ENCODE measurements at places on chromosomes 7 and 10.

DNA sequence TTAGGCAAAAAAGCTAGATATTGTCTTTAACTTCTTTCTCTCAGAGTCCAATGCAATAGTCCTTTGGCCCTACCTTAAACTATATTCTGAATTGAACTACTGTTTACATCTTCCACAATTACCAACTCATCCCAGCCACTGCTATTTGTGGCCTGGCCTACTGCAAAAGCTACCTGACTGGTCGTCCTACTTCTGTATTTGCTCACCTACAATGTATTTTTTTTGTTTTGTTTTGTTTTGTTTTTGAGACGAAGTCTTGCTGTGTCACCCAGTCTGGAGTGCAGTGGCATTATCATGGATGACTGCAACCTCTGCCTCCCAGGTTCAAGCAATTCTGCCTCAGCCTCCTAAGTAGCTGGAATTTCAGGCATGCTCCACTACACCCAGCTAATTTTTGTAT, 51.2 kb downstream of the ARL4A start:
- DNase-seq = peak; percentile 23

- no peak for DNase-seq
Measured at GRCh38 chr7:117405519-117405918, 21.8 kb downstream of the ASZ1 start.

DNA sequence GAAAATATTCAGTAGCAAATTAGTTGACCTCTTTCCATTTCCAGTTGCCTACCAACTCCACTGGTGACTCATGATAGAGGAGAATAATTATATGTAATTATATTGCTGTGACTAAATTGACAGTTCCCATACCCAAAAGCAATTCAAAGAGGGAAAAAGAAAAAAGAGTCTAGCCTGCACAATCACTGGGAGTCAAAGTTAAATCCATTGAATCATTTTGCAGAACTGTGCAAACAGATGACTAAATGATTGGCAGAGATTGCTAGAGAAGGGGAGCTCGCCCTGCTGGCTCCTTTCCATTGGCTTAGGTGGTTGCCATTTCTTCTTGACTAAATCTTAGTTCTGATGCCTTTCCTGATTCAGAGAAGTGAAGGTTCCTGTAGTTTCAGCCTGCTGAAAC, 1228.6 kb upstream of the SORCS1 start:
- DNase-seq = peak; percentile 75

DNA sequence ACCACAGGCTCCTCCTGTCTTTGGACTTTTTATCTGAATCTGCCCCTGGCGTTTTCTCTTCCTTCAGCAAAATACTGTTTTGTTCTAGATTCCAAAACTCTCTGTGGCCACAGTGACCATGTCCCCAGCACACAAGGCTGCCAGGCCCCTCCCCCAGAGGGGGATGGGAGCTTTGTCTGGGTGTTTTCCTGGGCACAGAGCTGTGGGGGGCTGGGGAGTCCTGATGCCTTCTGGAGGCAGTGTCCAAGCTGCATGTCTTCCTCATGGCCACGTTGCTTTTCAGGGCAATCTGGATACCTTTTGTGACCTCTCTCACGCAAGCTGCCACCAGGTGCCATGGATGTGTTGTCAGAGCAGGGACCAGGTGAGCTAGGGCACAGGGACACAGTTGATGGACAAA, 26.2 kb downstream of the ANTXRL start:
- no peak for DNase-seq

DNA sequence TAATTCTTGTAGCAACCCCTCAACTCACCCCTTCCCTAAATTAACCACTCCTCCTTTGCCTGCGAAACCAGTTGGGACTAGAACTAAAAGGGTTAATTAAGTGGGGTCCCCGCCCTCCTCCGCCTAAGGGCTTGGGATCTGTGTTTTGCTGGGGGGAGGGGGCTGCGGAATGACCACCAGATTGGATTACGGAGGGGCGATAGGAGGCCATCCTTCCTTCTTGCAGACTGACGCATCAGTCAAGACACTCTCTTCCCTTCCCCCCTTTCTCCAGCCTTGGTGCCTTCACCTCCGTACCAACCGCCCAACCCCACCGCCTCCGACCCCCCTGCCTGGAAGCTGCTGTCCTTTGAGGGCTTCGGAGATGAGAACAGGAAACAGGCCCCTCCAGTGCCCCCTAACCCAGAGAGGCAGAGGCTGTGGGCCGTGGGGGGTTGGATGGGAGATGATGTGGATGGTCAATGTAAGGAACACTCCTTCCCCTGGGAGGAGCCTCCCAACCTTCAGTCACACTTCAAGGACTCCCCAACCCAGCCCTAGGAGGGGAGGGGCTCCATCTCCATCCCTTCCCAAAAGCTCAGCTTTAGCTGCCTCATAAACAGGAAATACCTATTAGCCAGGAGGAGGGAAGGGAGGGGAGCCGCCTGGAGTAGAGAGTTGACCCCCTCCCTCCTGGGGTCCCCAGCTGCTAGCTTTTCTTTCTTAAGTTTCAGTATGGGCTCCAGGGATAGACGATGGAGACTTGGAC, 997 bp upstream of the LDB1 start:
- peak; percentile 55 for DNase-seq

DNA sequence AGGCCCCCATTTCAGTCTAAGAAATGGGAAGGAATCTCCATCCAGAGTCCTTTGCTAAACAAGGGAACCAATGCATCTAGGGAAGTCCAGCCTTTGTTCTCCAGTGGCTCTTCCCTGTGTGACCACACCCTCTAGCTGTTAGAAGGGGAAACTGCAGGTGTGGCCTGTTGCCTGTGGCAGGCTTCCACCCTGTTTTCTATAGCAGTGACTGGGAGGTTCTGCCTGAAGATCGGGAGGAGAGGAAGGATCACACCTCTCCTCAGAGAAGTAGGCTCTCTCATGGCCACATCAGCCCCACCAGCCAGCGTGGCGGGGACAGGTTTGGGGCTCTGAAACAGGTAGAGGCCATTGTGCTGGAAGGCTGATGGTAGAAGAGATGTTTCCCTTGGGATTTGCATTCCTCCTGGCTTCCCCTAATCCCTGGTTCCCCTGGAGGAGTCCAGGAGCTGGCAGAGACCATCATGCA, 47.7 kb upstream of the TRIM8 start:
- peak; percentile 75 for DNase-seq

DNA sequence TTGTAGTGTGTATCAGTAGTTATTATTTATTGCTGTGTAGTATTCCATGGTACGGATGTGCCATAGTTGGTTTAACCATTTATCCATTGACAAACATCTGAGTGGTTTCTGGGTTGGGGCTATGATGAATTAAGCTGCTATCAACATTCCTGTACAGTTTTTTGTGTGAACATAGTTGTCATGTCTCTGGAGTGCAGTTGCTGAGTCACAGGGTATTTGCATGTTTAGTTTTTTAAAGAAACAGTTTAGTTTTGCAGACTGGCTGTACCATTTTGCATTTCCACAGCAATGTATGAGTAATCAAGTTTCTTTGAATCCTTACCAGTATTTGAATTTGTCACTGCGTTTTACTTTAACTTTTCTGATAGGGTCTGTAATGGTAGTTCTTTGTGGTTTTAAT, 516.7 kb upstream of the CELF2 start:
- peak; percentile 36 for DNase-seq

DNA sequence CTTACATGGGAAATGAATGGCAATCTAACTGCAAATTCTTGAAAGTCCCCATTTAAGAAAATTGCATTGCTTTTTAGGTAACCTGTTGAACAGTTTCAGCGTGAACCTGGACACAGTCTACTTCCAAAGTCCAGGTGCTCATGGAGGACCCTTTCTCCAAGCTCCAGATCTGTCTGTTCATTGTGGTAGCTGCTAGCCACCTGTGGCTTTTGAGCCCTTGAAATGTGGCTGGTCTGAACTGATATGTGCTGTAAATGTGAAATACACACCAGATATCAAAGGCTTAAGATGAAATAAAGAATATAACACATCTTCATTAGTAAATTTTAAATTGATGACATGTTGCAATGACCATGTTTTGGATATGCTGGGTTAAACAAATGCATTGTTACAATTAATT, 4.2 kb downstream of the CACNB2 start:
- DNase-seq = no peak

GRCh38 chr7:134514106-134514505, 13.3 kb upstream of the AKR1B10 start:
- DNase-seq = peak; percentile 7

GRCh38 chr7:106679153-106679931, 18.4 kb upstream of the CCDC71L start:
- peak; percentile 96 for DNase-seq

GRCh38 chr7:2802504-2803341, 41.4 kb downstream of the GNA12 start:
- no peak for DNase-seq

- no peak for DNase-seq
Measured at GRCh38 chr7:71795410-71795809, 616.7 kb downstream of the CALN1 start.

GRCh38 chr10:89663144-89663543, 18.1 kb upstream of the PANK1 start:
- no peak for DNase-seq

DNA sequence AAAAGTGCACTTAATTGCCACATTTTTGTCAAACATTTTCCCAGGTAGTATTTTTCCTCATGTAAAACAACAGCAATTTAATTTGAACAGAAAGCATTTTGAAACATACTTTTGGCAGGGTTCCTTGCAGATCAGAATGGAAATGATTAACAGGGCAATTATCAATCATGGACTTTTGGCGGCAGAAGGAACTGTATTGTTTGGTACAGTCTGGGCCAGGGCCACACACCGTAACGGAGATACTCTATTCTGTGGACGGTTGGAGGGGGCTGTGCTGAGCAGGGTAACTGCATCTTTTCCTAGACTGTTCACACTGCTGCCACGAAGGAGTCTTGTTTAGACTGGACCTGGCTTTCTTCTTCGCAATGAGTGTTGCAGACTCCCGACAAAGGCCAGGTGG, 62.3 kb downstream of the EGFR start:
- no peak for DNase-seq

DNA sequence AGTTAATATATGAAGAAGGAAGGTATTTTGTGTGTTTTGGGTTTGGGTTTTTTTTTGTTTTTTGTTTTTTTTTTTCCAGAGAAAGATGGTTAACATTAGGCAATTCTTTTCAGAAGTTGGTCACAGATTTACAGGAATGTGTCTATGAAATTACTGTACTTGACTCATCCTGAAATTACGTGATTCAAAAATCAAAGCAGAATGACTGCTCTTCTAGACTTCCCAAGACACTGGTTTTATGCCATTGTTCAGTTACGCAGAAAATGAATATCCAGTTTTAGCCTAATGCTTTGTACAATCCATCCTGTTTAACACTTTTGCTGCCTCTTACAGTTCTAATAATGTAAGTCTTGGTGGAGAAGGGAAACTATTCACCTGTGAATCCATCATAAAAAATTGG, 39.7 kb upstream of the CELF2 start:
- DNase-seq = no peak

DNA sequence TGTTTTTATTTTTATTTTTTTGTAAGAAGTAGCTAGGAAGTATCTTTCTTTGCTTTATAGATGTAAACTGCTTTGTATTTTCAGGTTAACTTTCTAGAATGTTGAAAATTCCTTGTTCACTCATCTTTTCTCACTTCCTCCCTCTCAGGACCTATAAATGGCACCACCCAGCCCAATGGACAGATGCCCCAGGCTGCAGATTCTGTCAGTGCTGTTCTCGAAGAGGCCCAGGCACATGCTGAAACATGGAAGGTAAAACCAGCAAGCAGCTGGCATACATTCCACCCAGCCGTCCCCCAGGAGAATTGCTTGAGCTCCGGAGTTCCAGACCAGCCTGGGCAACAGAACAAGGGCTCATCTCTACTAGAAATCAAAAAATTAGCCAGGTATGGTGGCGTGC, 47.1 kb upstream of the PDSS1 start:
- no peak for DNase-seq

- DNase-seq = no peak
Measured at GRCh38 chr7:37960483-37960882, 40.0 kb downstream of the EPDR1 start.

DNA sequence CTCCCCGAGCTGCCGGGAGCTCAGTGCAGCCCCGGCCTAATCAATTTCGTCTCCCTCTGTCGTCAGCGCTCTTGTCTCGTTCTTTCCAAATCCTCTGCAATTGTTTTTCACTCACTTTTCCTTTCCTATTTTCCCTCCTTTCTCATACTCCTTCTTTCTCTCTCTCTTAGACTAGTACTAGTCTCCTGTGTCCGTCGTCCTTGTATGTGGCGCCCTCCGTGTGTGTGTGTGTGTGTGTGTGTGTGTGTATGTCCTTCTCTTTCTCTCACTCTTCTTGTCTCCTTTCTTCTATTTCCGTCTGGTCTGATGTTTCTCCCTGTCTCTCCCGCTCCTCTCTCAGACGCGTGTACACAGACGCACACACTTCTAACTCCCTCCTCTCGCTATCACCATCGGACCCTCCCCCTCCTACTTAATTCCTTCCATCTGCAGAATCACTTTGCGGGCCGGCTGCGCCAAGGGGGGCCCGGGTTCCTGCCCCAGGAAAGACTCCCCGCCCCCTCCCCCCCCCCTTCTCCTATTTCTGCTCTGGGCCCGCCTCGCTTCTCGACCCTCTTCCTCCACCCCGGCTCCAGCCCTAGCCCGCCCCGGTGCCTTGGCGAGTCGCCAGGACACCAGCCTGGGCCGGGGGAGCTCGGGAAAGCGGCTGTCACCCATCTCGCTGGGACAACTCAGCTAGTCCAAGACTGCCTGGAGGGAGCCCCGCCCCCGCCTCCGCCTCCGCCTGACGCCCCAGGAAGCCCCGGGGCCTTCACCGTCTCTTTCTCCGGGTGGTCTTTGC, 743 bp upstream of the ZCCHC24 start:
- no peak for DNase-seq

DNA sequence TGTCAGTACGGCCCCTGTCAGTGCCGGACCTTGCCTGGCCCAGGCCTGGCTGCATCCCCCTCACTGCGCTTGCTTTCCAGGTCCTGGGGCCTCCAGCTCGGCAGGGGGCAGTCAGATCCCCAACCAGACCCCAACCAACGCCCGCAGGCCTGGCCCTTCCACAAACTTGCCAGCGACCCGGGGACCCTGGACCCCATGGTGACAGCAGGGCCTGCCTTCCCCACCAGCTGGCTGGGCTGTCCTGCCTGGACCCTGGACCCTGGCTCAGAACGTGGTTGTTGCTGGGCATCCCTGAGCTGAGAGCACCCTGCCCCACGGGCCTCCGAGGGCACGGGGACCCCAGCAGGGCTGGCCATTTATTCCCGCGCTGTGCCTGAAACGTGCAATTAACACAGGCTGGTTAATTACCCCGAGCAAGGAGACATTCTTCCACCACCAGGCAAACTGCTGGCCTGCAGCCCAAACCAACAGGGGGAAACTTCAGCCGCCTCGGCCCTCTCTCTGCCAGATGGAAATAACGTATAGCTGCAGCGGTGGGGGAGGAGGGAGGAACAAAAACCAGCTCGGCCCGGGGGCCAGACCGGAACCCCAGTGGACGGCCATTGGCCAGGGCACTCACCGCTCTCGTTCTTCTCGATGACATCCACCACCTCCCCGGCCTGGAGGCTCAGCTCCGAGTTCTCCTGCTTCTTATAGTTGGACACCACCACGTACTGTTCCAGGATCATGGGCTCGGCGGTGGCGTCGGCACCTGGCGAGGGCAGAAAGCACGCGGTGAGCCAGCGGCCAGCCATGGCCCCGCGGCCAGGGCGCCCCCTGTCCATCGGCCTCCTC, 167.1 kb downstream of the NEURL1 start:
- peak; percentile 50 for DNase-seq
